Fibroblast of the aortic adventitia (primary cell): ENCODE measurements at places on chromosomes 12 and 14. TPM values are rescaled to one million over a fixed set of nuclear protein-coding genes. Genes with fewer than 3 reads are reported as not detected.

Gene TAS2R9
- total RNA-seq, result 0.09 TPM in 1 of 2 replicates, not detected in the other

Gene SLC15A4
- total RNA-seq, result 23.8 and 54.0 TPM in 2 replicates

Gene ACOT4
- total RNA-seq, result 0.72 TPM in 1 of 2 replicates, not detected in the other

Gene KCNH5
- 0.36 TPM in 1 of 2 replicates, not detected in the other for total RNA-seq

Gene EP400
- 11.4 and 14.7 TPM in 2 replicates for total RNA-seq

Gene KERA
- not detected in 2 replicates for total RNA-seq
